H1 (cell line): ENCODE measurements at places on chromosomes 6 and 20. TPM values are rescaled to one million over a fixed set of nuclear protein-coding genes. Genes with fewer than 3 reads are reported as not detected.

The VSTM2L gene
- total RNA-seq = 1.3 and 1.6 TPM in 2 replicates

The SEC23B gene
- total RNA-seq = 61.2 and 62.8 TPM in 2 replicates

The CD83 gene
- 8.5 and 8.8 TPM in 2 replicates for total RNA-seq

The GHRH gene
- not detected in 2 replicates for total RNA-seq

The ENPP5 gene
- 7.6 and 7.8 TPM in 2 replicates for total RNA-seq

The BIRC7 gene
- 0.41 TPM in 1 of 2 replicates, not detected in the other for total RNA-seq

The SDC4 gene
- 59.2 and 60.2 TPM in 2 replicates for total RNA-seq

The CCDC170 gene
- 0.09 TPM in 1 of 2 replicates, not detected in the other for total RNA-seq

The VNN1 gene
- not detected in 2 replicates for total RNA-seq

GRCh38 chr6:57209030-57209429 is 13.1 kb downstream of the RAB23 start:
- no peaks in the 10 kb centered on the region for H3K27me3 ChIP-seq
- H3K27ac ChIP-seq = no peak overlapping the region
- no peak overlapping the region for H3K4me3 ChIP-seq
- DNase-seq = no peak
- no peaks in the 10 kb centered on the region for H3K36me3 ChIP-seq

GRCh38 chr6:1580109-1580508 is 29.6 kb upstream of the FOXC1 start:
- no peaks in the 10 kb centered on the region; the same call in 1 of the 2 replicates for H3K4me1 ChIP-seq
- no peaks in the 10 kb centered on the region for H3K27me3 ChIP-seq
- H3K4me3 ChIP-seq = no peak overlapping the region
- no peaks in the 10 kb centered on the region for H3K36me3 ChIP-seq
- no peak overlapping the region for H3K27ac ChIP-seq

DNA sequence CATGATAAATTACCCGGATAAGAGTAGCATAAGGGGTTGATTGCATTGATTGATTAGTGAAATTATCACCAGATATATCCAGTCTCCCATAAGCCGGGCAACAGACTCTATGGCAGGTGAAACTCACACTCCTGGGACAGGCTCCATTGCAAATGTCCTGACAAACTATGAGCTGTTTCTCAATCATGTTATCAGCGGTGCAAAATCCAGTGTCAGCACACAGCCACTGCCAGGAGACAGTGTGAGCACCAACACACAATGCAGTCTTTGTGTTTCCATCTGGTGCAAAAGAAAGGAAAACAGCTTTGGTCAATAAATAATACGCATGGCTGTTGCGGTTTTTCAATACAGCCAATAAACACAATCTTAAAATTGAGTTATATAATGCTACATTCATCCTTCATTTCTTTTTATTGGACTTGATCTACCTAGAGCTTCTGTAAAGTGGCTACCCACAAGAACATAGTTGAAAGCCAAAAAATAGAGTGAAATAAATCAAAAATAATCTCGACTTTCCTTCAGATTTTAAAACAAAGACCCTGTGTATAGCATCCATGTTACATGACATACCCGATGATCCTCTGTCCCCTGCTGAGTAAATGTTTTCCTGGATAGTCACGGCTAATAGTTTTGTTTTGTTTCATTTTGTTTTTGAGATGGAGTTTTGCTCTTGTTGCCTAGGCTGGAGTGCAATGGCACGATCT is 64.3 kb upstream of the AFDN start:
- H3K4me1 ChIP-seq = no peaks in the 10 kb centered on the region
- H3K36me3 ChIP-seq = no peaks in the 10 kb centered on the region
- H3K27me3 ChIP-seq = no peaks in the 10 kb centered on the region
- no peak overlapping the region for H3K4me3 ChIP-seq
- H3K27ac ChIP-seq = no peak overlapping the region

GRCh38 chr6:83182114-83182513 is 11.0 kb downstream of the PGM3 start:
- DNase-seq = no peak
- H3K4me3 ChIP-seq = no peak overlapping the region
- peaks cover 2% of the 10 kb centered on the region; the same call in 1 of the 2 replicates for H3K4me1 ChIP-seq
- H3K27ac ChIP-seq = no peak overlapping the region

DNA sequence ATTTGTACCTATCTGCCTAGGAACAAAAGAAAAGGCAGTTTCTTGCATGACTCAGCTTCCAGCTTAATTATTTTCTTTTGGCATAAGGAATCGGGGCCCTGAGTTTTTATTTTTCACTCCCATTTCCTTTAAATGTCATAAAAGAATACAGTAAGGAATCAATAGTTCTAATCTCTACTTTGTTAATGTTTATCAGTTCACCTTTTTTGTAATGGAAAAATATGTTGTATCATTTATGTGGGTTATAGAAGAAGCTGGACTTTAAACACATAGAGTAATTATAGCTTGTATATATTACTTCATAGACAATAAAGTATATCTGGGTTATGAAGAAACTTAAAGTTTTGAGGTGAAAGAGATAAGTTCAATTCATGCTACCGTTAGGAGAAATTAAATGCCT is 1214.8 kb upstream of the GJE1 start:
- H3K27ac ChIP-seq = no peak overlapping the region
- DNase-seq = no peak
- H3K27me3 ChIP-seq = no peaks in the 10 kb centered on the region
- no peaks in the 10 kb centered on the region for H3K36me3 ChIP-seq
- no peaks in the 10 kb centered on the region for H3K4me1 ChIP-seq
- no peak overlapping the region for H3K4me3 ChIP-seq

DNA sequence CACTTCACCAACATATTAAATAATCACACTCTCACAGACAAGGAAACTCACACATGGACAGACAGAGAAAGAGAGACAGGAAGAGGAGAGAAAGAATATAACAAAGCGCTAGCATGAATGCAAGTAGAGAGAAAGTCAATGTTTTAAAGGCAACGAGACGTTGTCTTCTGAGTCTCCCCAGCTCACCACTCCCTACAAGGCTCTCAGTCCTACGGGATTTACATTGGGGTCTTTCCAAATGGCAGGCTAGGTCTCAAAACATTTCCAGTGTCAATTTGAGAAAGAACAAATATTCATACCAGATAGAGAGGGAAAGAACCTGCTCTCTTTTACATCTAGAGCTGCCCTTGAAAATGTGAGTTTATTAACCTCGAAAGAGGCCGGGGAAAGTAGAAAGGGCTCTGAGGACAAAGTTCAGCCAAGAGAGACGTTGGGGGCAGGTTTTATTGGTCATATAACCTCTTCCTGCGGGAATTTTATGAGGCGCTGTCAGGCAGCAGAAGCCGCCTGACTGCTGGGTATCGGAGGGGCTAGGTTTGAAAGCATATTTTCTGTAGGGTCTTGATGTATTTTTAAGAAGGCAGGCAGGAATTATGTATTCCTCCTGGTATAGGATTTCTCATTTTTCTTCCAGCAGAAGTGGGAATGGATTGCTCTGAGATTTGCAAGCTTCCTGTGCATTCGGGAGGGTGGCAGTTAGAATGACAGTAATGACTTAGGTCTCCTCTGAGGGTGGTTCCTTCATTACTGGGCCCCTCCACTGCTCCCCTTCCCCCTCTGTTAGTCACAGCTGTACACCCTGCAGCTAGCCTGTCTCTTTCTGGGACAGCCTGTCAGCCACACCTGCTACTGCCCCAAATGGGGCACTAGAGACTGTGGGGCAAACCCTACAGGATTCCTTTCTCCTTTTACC is 34.4 kb upstream of the KIF16B start:
- no peak overlapping the region for H3K4me3 ChIP-seq
- no peaks in the 10 kb centered on the region for H3K36me3 ChIP-seq
- no peaks in the 10 kb centered on the region for H3K4me1 ChIP-seq

DNA sequence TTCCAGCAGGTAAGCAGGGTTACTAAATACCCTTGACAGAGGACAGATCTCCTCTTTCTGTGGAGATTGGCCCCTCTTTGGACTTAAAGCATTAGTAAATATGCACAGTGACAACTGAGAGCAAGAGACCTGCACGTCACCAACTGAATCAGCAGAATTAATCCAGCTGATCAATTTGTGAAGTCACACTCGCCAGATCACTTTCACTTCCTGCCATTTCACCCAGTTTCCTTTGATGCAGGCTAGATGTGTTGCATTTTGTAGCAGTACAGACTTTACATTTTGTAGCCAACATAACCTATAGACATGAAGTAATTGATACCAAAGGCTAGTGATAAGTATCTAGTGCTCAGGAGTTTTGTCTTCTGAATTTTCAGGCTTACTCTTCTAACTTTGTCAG is 11.9 kb downstream of the SYNE1 start:
- no peak overlapping the region for H3K27ac ChIP-seq
- H3K27me3 ChIP-seq = no peaks in the 10 kb centered on the region
- no peak for DNase-seq
- no peak overlapping the region for H3K4me3 ChIP-seq
- H3K36me3 ChIP-seq = no peaks in the 10 kb centered on the region

- H3K4me1 ChIP-seq = no peaks in the 10 kb centered on the region
- H3K36me3 ChIP-seq = no peaks in the 10 kb centered on the region
- DNase-seq = no peak
Measured at GRCh38 chr6:95587989-95588388, 10.7 kb downstream of the MANEA start.

- no peak overlapping the region for H3K27ac ChIP-seq
- no peak overlapping the region for H3K4me3 ChIP-seq
- H3K4me1 ChIP-seq = no peaks in the 10 kb centered on the region
- H3K27me3 ChIP-seq = no peaks in the 10 kb centered on the region
- DNase-seq = no peak
- H3K36me3 ChIP-seq = no peaks in the 10 kb centered on the region
Measured at GRCh38 chr6:112441607-112442006, 94.5 kb downstream of the RFPL4B start.

GRCh38 chr6:100459592-100460184 is 5.0 kb downstream of the SIM1 start:
- no peak for DNase-seq
- H3K36me3 ChIP-seq = no peaks in the 10 kb centered on the region
- H3K27ac ChIP-seq = no peak overlapping the region

DNA sequence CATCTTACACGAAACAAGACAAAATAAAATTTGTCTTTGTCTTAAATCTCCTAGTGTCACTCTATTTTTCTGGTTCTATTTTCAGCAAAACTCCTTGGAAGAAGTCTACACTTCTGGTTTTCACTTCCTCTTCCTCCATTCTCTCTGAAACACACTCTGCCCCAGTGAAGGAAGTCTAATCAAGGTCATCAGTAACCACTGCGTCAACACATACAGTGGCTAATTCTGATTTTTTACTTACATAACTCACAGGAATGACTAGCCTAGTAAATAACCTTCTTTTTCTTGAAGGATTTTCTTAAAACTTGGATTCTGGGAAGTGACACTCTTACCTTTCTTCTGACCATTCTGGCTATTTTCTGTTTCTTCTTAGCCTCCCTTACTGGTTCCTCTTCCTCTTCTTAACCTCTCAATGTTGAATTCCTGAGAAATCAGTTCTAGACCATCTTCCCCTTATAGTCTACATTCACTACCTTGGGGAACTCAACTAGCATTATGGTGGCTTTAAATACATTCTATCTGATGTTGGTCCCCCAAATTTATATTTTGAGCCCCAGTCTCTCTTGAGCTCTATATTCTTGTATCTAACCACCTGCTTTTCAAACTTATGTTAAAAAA is 37.5 kb downstream of the AIG1 start:
- DNase-seq = no peak
- H3K36me3 ChIP-seq = no peaks in the 10 kb centered on the region

- H3K4me3 ChIP-seq = no peak overlapping the region
- H3K4me1 ChIP-seq = no peaks in the 10 kb centered on the region
- H3K27ac ChIP-seq = no peak overlapping the region
Measured at GRCh38 chr20:7189231-7189630, 421.7 kb downstream of the BMP2 start.

DNA sequence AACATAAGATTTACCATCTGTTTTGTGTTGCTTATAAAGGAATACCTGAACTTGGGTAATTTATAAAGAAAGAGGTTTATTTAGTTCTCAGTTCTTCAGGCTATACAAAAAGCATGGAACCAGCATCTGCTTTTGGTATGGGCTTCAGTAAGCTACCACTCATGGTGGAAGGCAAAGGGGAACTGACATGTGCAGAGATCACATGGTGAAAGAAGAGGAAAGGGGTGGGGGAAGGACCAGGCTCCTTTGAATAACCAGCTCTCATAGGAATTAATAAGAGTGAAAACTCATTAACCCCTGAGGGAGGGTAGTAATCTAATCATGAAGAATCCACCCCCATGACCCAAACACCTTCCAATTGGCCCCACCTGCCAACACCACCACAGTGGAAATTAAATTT is 89.5 kb upstream of the TMEM170B start:
- H3K27ac ChIP-seq = no peak overlapping the region
- no peaks in the 10 kb centered on the region for H3K4me1 ChIP-seq
- H3K27me3 ChIP-seq = no peaks in the 10 kb centered on the region
- no peak overlapping the region for H3K4me3 ChIP-seq

GRCh38 chr20:31681128-31681727 is 41.4 kb downstream of the BCL2L1 start:
- no peak overlapping the region for H3K4me3 ChIP-seq
- no peak for DNase-seq
- no peaks in the 10 kb centered on the region; the same call in 1 of the 2 replicates for H3K36me3 ChIP-seq
- H3K27ac ChIP-seq = no peak overlapping the region
- peaks cover 6% of the 10 kb centered on the region for H3K4me1 ChIP-seq

DNA sequence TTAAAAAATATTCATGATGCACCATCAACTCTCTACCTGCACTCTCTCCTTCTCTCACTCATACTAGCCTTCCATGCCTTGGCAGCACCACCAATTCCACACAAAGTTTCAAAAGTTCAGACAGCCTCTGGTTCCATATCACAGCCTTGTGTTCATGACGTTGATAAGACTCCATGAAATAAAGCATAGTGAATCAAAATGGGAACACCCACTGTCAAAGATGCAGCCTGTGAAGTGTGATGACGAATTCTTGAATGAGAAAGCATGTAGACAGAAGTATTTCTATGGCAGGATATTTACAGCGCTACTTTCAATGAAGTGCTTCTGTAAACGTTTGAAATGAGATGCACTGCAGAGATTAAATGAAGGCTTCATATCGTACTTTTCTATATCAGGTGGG is 77.3 kb upstream of the FERMT1 start:
- no peaks in the 10 kb centered on the region for H3K36me3 ChIP-seq
- no peak overlapping the region for H3K4me3 ChIP-seq
- H3K4me1 ChIP-seq = no peaks in the 10 kb centered on the region
- no peak overlapping the region for H3K27ac ChIP-seq

GRCh38 chr6:108803982-108804490 is 44.2 kb upstream of the ARMC2 start:
- no peak overlapping the region for H3K27ac ChIP-seq
- H3K36me3 ChIP-seq = no peaks in the 10 kb centered on the region
- no peaks in the 10 kb centered on the region for H3K27me3 ChIP-seq
- no peaks in the 10 kb centered on the region for H3K4me1 ChIP-seq

GRCh38 chr6:71079677-71080076 is 122.8 kb upstream of the B3GAT2 start:
- H3K36me3 ChIP-seq = no peaks in the 10 kb centered on the region
- no peak overlapping the region for H3K4me3 ChIP-seq
- DNase-seq = no peak
- no peaks in the 10 kb centered on the region for H3K4me1 ChIP-seq
- no peak overlapping the region for H3K27ac ChIP-seq
- no peaks in the 10 kb centered on the region for H3K27me3 ChIP-seq

GRCh38 chr20:6976106-6976900 is 208.8 kb downstream of the BMP2 start:
- no peak for DNase-seq
- H3K4me1 ChIP-seq = no peaks in the 10 kb centered on the region
- no peak overlapping the region for H3K27ac ChIP-seq
- H3K27me3 ChIP-seq = no peaks in the 10 kb centered on the region
